Activated CD8-positive, alpha-beta memory T cell treated with anti-CD3 and anti-CD28 coated beads for 36 hours (primary cell): ENCODE measurements at places on chromosomes 16 and 17. TPM values are rescaled to one million over a fixed set of nuclear protein-coding genes. Genes with fewer than 3 reads are reported as not detected.

Gene CD79B
- total RNA-seq = 23.9 TPM

Gene SLC35G6
- not detected for total RNA-seq

Gene TMEM238L
- not detected for total RNA-seq

Gene GID4
- 11.4 TPM for total RNA-seq

Gene POLR3K
- 63.6 TPM for total RNA-seq

Gene RPL26
- total RNA-seq = 2,528 TPM

Gene NPIPA3
- 0.82 TPM for total RNA-seq

Gene KCNJ2
- not detected for total RNA-seq

Gene OR3A3
- not detected for total RNA-seq

Gene AANAT
- total RNA-seq = not detected

Gene CACNG1
- not detected for total RNA-seq

Gene SPNS2
- 0.42 TPM for total RNA-seq

Gene DBF4B
- total RNA-seq = 20.3 TPM

Gene ZNF624
- total RNA-seq = 4.4 TPM

Gene SOCS7
- total RNA-seq = 19.9 TPM

Gene KCNAB3
- 5.9 TPM for total RNA-seq
